NCI-H2107 (cell line): ENCODE measurements at places on chromosomes 11 and 22.

GRCh38 chr11:2306452-2306823 is 4.6 kb downstream of the TSPAN32 start:
- DNase-seq: no peak

- DNase-seq: no peak
Measured at GRCh38 chr11:12130180-12130980, 20.0 kb downstream of the MICAL2 start.

- no peak for DNase-seq
Measured at GRCh38 chr11:32172848-32173834, 82.3 kb downstream of the RCN1 start.

DNA sequence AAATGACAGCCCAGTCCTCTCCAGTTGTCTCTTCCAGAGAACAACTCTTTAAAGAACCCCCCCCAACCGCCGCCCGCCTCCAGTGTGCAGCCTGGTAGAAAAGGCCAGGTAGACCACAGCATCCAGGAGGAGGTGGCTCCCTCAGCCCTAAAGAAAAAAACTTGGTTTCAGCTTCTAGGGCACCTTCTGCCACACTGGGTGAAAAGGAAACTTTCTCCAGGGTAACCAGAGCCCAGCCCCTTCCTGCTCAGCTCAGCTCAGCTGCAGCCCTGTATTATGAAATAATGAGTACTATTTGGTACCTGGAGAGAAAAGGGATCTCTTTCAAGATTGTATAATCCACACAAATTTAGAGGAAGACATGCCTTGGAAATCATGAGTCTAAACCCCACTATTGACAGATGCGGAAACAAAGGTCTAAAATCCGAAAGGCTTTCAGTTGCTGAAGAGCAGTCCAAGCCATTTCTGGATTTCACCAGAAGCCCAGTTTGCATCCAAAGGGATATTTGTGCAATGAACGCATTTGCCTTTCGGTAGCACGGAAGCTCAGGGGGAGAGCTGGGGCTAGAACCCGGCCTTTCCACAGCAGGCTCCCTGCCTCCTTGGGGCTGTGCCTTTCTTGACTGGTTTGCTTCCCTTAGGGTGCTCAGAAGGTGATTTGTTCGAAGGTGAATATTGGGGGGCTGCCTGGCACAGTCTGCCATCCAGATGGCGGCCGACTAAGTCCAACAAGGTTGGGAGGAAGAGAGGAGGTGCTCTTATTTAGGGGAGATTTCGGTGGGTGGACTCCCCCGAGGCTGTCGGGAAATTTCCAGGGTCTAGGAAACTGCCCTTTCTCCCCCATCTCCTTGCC is 3.3 kb downstream of the FXYD6 start:
- no peak for DNase-seq

GRCh38 chr11:112050721-112051120 is 23.1 kb downstream of the PIH1D2 start:
- no peak for DNase-seq

DNA sequence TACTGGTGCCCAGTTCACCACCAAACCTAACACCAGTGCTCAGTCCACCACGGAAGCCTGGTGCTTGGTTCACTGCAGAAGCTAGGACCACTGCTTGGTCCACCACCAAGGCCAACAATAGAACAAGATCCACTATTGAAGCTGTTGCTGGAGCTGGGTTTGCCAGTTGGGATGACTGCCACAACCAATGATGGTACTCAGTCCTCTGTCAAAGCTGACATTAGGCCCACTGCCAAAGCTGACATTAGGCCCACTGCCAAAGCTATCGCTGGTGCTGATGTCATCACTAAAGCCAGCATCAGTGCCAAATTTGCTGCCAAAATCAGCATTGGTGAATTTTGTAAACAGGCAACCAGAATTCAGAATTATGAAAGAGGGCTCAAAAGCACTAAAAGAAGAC is 1850.2 kb upstream of the RAG2 start:
- no peak for DNase-seq

- no peak for DNase-seq
Measured at GRCh38 chr11:118005224-118006152, 19.3 kb downstream of the IL10RA start.

- no peak for DNase-seq
Measured at GRCh38 chr22:35369996-35370395, 10.9 kb upstream of the HMOX1 start.

DNA sequence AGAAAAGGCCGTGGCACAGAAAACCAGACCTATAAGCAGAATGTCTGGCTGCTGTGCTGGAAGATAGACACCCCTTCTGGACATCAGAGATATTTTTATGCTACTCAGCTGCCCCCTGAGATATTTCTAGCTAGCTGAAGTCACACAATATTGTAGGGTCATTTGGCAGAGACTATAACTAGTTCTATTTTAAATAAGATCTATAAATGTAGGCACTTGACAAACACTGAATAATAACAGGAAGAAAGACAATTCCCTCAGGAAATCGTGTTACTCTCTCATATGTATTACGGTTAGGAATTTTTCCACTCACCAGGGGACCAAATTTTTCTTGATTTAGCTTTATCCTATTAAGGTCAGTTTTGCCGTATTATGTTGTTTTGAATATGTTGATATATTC is 845.4 kb downstream of the OPCML start:
- no peak for DNase-seq

DNA sequence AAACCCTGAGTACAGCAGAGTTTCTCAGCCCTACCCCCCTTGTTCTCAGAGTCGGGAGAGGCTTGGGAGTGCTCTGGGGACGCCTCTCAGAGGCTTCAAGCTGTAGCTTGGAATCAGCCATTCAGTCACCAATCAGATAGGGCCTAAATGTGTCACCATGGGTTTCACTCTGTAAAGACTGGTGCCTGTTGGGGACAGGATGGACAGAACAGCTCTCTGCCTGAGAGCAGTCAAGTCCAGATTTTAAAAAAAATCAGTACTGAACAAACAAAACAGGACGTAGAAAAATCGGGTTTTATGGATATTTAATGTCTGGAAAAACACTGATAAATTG is 1.3 kb downstream of the FADD start:
- no peak for DNase-seq
